Head of caudate nucleus (tissue), 42 donors: ENCODE measurements at places on chromosomes 4 and X.

- DNase-seq = no peak
These were observed 154.5 kb downstream of the SPOCK3 start for GRCh38 chr4:167079762-167080161.

- no peak for DNase-seq
These were observed 81.2 kb downstream of the SPRY1 start for GRCh38 chr4:123477711-123478209.

DNA sequence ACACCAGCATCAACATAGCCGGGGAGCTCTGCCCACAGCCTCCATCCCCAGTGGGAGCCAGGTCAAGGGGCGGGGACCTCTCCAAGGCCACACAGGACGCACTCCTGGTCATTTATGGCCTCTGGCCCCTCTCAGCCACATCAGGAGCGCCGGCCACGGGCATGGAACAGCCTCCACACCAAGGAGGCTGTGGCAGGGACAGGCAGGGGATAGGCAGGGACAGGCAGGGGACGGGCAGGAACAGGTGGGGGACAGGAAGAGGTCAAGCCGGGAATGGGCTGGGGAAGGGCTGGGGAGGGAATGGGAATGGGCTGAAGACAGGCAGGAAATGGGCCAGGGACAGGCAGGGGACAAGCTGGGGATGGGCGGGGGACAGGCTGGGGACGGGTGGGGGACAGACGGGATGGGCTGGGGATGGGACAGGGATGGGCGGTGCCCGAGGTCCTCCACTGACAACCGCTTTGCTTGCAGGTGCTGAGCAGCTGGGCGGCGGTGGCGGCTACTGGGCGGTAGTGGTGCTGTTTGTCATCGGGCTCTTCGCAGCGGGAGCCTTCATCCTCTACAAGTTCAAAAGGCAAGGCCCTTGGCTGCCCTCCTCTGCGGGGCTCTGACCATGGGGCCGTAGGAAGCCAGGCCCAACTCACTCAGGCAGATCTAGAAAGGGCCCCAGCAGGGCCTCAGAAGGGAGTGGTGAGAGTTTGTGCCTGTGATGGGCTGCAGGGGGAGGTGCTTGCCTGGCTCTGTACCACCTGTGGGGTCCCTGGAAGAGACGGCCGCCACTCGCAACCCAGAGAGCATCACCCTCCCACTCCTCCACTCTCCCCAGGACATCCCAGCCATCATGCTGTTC is 205.6 kb downstream of the AFAP1 start:
- no peak for DNase-seq

DNA sequence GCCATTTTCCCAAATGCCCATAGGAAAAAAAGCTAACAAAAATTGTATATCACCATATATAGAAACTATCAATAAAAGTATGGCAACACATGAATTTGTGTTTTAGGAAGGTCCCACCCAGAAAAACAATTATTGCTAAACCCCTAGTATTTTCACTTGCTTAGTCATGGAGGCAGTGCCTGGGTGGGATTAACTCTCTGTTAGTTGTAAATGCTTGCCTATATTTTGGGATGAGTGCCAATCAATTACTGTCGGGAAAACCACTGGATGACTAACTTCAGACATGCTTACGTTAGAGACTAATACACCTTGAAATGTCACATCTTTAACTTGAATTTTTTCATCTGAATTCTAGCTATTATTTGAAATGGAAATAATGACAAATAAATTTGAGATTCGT is 33.9 kb downstream of the TMPRSS11A start:
- no peak for DNase-seq

GRCh38 chrX:155441097-155441496 is 17.3 kb downstream of the F8A3 start:
- DNase-seq = no peak

DNA sequence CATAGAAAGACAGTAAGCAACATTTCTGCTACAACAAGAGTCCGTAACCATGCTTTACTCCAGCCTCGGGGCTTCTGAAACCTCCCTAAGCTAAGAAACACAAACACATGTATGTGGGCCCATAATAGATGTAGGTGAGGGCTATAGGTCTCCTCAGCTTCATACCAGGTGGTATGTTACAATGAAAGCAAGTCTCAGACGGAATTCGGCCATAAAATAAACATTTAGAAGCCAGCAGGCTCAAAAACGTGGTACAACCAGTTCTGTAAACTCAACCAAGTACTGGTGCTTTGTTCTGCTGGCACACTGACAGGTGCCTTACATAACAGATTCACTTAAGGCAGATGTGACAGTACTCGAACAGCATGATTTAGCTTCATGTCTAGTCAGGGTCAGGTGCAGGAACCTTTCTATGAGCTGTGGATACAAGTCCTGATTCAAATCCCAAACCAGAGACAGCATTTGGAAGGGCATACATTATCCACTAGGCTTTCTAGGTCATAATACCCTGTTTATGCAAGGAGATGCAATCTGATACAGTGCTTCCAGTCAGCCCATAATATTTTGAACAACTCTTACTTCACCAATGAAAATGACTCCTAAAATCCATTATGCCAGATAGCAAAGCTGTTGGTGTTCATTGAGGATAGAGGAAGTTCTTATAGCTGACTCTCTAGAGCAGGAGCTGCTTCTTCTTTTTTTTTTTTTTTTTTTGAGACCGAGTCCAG is 113.8 kb upstream of the ENPP6 start:
- no peak for DNase-seq

- no peak for DNase-seq
These were observed 107.5 kb downstream of the GUCY2F start for GRCh38 chrX:109374262-109374960.

DNA sequence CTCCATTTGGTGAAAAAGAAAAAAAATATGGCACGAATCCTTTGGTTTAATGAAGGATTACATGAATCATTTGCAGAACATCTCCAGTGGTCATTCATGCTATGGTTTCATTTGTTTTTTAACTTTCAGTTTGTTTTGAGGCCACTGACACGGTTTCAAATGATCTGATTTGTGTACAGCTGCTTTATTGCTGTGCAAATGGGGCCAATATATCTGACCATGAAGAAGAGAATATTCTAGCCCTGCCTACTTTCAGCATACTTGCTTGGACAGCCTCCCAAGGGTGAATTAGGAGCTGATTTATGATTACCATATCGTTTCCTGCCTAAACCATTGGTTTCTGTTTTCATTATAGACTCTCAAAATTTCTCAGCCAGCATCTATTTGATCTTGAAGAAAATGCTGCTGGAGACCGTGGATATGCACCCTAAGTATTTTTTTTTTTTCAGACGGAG is 30.7 kb downstream of the SPARCL1 start:
- no peak for DNase-seq

DNA sequence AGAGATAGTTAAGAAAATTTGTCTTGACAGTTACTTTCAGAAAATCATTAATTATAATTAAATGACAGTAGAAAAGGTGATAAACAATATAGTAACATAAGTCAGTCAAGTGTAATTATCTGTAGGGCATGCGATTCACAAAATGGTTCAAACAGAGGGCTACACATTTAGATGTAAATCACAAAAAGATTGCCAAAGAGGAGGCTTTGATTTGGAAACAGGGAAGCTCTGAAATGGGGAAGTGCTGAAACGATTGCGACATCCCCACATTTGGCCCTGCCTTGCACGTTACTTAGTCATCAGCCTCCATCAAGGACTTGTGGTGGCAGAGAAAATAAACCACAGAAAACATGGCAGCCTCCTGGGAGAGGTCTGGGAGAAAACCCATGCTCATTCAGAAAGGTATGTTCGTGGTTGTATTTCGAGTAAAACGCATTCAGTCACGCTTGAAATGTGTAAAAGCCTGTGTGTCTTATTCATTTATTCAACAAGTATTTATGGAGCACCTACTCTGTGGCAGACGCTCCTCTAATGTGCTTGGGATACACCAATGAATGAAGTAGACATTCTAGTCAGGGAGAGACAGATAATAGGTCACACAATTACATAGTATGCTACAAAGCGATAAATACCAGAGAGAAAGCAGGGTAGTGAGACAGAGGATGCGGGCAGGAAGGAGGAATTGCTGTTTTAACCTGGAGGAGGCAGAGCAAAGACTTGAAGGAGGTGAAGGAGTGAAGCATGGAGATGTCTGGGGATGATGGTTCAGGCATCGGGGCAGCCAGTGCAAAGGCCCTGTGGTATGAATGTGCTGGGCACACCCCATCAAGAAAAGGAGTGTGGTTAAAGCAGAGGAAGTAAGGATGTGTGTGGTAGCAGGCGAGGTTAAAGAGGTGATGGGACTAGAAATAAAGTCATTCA is 7.8 kb downstream of the RBM47 start:
- no peak for DNase-seq

DNA sequence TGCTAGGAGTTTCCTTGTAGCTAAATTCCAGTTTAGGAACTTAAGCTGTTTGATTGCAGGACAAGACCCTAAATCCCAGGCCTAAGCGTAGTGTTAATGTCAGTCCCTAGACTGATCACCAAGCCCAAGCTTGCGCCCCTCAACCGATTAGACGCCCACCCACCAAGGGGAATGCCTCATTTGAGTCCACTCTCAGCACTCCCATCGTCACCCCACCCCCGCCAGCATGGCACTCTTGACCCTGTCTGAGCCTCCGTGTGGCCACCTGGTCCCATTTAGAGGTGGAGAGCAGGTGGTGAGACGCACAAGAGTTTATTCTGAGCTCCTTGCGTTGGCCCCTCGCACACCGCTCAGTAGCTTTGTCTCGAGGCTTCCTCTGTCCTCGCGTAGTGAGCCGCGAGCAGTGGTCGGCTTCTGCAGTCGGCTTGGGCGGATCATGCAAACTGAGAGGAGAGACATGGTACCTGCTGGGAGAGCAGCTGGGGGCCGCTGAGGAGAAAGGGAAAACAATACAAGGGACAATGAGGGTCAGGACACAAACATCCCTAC is 48.5 kb upstream of the ZNF157 start:
- DNase-seq = no peak

GRCh38 chr4:13483768-13484121 is 395 bp downstream of the RAB28 start:
- peak; percentile 18 for DNase-seq

- DNase-seq = no peak
These were observed 175.3 kb upstream of the PCDH18 start for GRCh38 chr4:137707626-137708025.

GRCh38 chr4:140028676-140029517 is 125.1 kb downstream of the MAML3 start:
- no peak for DNase-seq

DNA sequence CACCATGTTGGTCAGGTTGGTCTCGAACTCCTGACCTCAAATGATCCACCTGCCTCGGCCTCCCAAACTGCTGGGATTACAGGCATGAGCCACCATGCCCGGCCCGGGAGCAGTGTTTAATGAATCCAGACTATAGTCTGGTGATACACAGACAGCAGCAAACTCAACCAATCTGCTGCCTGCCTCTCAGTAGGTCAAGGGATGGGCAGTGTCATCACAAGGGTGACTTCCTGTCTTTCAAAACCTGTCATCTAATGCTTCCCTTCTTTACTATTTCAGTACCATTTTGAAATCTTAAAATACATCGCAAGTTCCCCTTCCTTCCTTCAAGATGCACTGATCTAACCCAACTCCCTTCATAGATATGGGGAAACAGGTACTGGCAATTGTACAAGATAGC is 8.4 kb downstream of the RPL39 start:
- DNase-seq = no peak

DNA sequence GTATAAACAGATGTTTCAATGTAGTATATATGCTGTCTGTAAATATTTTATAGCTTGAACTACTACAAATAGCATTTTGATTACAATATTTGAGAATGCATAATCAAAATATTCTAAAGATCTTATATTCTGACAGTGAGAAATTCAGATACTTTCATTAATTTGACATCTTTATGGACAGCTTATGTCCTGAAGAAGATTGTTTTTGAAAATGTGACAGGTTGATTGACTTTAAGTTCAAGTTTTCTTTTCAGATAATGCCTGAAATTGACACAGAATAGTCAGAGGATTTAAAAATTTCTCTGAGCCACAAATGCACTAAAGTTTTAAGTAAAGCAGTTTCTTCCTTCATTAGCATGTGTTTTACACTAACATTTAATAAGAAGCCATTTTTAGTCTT is 799.8 kb downstream of the CCSER1 start:
- no peak for DNase-seq

GRCh38 chr4:6290769-6291547 is 21.3 kb downstream of the WFS1 start:
- no peak for DNase-seq

DNA sequence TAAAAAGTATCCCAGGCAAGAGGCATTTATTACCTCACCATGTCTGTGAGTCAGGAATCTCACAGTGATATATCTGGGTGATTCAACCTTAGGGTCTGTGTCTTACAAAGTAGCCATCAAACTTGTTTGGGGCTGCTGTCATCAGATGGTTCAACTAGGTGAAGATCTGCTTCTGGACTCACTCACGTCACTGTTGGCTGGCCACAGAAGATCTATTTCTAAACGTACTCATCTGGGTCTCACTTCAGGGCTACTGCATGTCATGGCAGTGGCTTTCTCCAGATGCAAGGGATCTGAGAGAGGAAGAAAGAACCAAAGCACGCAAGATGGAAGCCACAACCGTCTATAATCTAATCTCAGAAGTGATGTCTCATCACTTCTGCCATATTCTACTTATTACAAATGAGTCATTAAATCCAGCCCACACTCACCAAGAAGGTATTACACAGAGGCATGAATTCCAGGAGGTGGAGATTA is 267.8 kb upstream of the ANKRD50 start:
- no peak for DNase-seq

DNA sequence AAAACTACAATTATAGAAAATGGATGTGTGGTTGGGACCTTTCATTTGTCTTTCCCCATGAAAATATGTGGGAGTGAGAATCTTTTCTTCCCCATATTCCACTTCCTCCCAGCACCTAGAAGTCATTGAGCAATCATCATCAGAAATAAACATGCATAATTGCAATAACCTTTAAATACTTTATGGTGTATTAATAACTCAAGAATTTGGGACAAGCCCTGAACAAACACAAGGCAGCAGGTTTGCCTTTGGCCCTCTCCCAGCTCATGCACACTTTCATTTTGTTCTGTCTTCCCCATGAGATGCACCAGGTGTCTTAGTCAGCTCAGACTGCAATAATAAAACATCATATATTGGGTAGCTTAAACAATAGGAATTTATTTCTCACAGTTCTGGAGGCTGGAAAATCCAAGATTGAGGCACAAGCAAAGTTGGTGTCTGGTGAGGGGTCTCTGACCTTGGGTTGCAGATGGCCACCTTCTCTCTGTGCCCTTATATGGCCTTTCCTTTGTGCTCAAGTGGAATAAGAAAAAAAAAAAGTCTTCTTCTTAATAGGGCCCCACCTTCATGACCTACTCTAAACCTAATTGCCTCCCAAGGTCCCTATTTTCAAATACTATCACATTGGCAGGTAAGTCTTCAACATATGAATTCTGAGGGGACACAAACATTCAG is 34.7 kb upstream of the TMEM184C start:
- DNase-seq = no peak

DNA sequence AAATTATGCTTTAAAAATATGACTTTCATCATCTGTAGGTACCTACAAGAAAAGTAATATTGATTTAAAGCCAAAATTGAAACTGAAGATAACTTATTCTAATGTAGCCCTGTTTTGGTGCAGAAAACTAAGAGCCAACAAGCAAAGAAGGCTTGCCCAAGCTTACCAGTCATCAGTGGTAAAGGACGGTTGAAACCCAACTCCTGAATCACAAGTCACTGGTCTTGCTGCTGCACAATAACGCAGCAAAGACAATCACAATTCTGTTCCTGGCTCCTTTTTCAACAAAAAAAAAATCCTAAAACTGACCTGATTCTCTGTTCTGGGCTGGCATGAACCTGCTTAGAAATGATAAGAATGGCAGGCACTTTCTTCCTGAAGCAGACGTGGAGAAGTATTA is 34.5 kb downstream of the WDFY3 start:
- DNase-seq = no peak

GRCh38 chr4:176539785-176540175 is 220.0 kb downstream of the SPCS3 start:
- no peak for DNase-seq

- no peak for DNase-seq
These were observed 165.6 kb upstream of the GALNT7 start for GRCh38 chr4:173002830-173003561.
